ENCODE measurements at places on chromosomes 2 and 18.

DNA sequence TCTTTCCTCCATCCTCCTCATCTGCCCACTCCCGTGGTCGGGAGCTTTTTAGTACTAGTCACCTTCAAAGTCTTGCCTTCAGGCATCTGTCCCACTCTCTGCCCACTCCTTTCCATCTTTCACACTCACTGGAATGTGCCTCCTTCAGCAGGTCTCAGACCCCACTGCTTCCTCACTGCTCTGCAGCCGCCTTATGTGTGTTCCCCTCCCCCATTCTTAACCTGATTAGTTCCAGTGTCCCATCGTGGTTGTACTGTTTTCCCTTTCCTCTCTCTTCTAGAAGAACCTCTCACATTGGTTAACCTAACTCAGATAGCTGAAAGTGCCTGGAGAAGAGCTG is 3.0 kb downstream of the ARMC9 start:
- DNase-seq: no peak

DNA sequence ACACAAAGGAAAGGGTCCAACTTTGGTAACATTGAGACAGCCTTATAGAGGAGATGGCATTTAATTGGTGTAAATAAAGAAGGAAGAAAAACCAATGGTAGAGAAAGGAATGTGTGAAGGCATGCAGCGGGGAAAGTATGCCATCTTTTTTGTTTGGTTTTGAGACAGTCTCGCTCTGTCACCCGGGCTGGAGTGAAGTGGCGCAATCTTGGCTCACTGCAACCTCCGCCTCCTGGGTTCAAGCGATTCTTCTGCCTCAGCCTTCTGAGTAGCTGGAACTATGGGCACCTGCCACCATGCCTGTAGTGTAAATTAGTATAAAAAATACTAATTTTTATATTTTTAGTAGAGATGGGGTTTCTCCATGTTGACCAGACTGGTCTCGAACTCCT is 6.4 kb downstream of the RIOK3 start:
- no peak for DNase-seq

GRCh38 chr18:79411614-79412526 is 16.1 kb downstream of the NFATC1 start:
- DNase-seq: no peak

- no peak for DNase-seq
Measured at GRCh38 chr18:25237571-25238267, 114.2 kb downstream of the ZNF521 start.

GRCh38 chr2:99512181-99512591 is 22.4 kb upstream of the REV1 start:
- DNase-seq: no peak

GRCh38 chr2:111694700-111695101 is 189.3 kb downstream of the ANAPC1 start:
- no peak for DNase-seq

DNA sequence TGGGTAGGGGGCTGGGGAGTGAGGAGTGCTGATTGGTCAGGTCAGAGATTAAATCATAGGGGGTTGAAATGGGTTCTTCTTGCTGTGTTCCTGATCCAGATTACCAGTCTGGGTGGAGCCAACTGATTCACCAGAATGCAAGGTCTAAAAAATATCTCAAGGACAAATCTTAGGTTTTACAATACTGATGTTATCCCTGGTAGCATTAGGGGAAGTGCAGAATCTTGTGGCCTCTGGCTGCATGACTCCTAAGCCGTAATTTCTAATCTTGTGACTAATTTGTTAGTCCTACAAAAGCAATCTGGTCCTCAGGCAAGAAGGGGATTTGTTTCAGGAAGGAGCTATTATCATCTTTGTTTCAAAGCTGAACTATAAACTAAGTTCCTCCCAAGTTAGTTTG is 289.2 kb upstream of the KYNU start:
- no peak for DNase-seq

- DNase-seq: no peak
Measured at GRCh38 chr18:35371412-35372195, 5.5 kb downstream of the ZNF396 start.

GRCh38 chr2:130884013-130884412 is 47.3 kb downstream of the ARHGEF4 start:
- no peak for DNase-seq

DNA sequence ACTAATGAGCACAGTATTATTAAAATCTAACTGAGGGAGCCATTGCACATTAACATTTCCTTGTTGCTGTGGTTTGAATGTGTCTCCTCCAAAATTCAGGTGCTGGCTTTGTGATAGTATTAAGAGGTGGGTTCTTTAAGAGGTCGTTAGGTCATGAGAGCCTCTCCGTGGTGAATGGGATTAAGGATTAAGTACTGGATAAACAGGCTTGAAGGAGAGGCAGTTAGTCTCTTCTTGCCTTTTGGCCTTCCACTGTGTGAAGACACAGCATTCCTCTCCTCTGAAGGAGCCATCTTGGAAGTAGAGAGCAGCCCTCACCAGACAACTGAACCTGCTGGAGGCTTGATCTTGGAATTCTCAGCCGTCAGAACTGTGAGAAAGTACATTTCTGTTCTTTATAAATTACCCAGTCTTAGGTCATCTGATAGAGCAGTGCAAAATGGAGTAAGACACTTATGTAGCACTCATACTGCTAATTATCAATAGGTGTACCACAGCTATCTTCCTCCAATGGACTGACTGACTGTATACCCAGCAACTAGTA is 182.7 kb downstream of the MYO3B start:
- DNase-seq: no peak

GRCh38 chr2:19971691-19972090 is 18.2 kb downstream of the WDR35 start:
- DNase-seq: no peak

DNA sequence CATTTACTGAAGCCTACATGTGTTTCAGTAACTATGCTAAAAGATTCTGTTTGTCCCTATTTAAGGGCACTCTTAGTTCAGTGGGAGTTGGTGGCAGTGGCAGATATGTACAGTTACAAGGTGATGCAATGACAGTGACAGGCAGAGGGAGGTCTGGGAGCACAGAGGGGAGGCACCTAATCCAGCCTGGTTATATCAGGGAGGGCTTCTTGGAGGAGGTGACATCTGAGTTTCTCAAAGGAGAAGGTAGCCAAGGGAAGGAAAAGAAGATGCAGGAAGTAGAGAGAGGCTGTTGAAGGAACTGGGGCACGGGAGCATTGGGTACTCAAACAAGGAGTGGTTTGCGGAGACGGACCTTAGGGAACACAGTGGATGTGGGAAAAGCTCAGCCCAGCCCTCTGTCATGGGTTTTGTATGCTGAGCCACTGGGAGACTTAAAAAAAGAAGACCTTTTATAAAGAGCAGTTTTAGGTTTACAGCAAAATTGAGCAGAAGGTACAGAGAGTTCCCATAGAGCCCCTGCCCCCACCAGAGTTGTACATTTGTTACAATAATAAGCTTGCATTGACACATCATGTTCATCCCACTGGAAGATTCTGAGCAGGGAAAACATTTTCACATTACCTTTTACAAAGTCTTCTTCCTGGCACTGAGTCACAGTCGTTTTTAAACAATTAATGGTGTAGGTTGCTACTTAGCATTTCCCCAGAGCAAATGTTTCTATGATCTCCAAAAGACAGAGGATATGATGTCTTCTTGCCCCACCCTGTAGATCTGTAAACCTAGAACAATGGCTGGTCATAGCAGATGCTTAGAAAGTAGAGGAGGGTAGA is 83.0 kb upstream of the TAF1B start:
- no peak for DNase-seq

- no peak for DNase-seq
Measured at GRCh38 chr2:219056896-219057708, 3.6 kb downstream of the IHH start.

GRCh38 chr18:25896178-25896780 is 194.1 kb downstream of the SS18 start:
- DNase-seq: no peak

GRCh38 chr2:25851740-25852503 is 26.4 kb downstream of the ASXL2 start:
- peak; percentile 23 for DNase-seq

DNA sequence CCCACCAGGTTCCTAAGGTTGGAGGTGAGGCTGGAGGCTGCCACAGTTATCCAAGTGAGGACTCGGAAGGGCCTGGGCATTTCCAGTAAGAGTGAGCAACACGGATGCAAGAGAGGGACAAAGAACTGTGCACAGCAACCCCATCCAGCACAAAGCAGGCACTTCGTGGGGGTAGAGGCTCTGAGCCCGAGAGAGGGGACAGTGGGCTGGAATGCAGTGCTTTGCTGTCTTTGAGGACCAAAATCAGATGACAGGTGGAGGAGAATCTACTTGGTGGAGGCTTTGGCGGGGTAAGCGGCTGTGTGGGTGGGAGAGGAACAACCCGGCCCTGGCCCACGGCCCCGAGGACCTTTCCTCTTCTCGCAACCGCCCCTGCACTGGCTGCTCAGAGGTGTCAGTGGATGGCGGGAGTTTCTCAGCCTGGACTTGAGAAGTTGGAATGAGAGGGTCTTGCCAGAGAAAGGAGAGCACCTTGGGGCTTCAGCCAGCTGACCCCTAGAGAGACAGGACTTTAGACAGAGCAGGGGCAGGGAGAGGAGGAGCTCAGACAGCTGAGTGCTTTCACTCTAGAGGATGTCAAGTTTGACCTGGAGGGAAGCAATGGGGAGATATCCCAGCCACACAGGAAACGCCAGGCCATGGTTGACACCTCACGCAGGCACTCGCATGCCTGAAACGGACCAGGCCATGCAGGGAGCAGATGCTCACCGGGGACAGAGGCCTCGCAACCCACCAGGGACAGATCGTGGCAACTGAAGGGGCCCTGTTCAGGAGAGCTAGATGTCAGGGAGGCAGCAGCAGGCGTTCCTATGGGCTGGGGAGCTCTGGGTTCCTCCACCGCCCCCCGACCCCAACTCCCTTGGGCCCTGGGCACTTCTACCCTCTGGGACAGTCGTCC is 11.6 kb downstream of the RAMP1 start:
- no peak for DNase-seq

DNA sequence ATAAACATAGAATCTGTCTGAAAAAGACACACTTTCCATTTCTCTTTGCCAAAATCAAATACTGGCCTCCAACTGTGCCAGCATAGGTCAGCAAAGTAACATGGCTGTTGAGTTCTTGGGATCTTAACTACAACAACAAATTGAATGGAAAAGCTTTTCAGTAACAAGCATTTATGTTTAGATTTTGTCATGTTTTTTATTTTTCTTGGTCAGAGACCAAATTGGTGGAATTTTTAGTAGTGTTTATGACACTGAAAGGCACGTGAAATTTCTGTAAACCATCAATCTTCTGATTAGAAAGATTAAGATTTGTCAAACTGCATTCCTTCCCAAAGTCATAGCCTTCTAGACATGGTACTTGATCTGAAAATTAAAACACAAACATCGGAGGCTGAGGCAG is 77.6 kb downstream of the PDE1A start:
- DNase-seq: no peak
